Stimulated activated CD4-positive, alpha-beta T cell treated with anti-CD3 and anti-CD28 coated beads, Interleukin-2, amount 100 ng/mL, for 4 hours (primary cell): ENCODE measurements at places on chromosomes 1 and 21.

GRCh38 chr1:67839826-67840225, 6.6 kb upstream of the GNG12 start:
- no peak for DNase-seq

DNA sequence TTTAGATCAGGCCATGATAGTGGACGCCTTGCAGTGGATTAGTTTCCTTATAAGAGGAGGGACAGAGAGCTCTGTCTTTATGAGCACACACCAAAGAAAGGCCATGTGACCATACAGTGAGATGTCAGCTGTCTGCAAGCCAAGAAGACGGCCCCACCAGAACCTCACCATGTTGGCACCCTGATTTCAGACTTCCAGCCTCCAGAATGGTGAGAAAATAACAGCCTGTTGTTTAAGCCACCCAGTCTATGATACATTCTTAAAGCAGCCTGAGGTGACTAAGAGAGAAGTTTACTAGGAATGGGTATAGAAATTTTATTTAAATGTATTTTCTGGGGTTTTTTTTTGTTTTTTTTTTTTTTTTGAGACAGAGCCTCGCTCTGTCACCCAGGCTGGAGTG, 29.5 kb downstream of the L1TD1 start:
- no peak for DNase-seq

- no peak for DNase-seq
These were observed 131.6 kb downstream of the AJAP1 start for GRCh38 chr1:4786055-4786454.

DNA sequence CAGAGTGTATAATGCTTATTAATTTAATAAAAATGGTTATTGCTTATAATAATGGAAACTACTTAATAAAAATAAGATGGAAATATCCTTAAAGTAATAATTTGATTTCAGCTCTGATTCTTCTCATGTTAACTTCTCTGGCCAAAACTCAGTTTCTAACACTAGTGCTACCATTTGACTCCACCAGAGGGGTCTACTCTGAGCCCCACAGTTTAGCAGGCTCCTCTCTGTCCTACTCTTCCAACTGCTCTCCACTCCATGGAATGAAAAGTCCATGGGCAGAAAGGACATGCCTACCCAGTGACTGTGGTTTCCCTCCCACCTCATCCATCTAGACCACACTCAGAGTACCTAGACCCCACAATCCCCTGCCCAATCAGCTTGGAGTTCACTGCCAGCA, 489.1 kb upstream of the CAMK1G start:
- DNase-seq: no peak

DNA sequence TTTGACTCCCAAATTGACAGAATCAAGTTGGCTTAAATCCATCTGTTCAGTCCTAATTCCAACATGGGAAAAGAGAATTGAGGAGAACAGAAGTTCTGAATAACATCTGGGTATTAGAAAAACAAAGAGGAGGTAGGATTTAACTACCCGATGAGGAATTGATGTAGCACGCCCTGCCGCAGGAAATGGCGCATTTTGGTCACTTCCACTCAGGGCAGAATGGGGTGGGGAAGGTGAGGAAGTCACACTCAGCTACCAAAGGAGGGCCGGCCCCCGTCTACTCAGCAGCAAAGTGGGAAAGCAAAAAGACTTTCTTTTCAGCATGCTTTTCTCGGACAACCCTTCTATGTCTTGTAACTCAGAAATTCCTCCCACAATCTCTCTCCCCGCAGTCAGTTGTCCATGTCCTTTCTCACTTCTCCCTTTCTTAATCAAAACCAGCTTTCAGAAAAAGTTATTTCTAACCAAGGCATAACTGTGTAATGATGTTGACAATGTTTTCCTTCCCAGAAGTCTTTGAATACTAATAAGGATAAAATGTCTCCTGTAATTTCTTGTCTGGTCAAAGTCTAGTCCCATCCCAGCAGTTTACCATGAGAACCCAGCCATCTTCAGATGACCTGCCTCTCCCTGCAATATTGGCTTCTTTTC, 60.5 kb upstream of the SIPA1L2 start:
- no peak for DNase-seq

DNA sequence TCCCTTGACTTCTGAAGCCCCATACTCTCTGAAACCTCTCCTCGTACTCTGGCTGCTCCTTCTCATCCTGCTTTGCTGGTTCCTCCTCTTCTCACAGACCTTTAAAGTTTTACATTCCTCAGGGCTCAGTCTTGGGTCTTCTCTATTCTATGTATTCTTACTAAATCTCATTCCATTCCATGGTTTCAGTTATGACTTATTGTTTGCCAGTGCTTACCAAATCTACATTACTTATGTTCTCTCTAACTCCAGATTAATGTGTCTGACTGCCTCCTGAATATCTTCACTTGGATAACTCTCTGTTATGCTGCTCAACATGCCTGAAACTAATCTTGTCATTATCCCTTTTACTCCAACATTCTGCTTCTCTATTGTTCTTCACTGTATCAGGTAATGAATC, 5.4 kb upstream of the SLC35D1 start:
- no peak for DNase-seq

- no peak for DNase-seq
These were observed 93.0 kb upstream of the TENT5C start for GRCh38 chr1:117512728-117513321.

DNA sequence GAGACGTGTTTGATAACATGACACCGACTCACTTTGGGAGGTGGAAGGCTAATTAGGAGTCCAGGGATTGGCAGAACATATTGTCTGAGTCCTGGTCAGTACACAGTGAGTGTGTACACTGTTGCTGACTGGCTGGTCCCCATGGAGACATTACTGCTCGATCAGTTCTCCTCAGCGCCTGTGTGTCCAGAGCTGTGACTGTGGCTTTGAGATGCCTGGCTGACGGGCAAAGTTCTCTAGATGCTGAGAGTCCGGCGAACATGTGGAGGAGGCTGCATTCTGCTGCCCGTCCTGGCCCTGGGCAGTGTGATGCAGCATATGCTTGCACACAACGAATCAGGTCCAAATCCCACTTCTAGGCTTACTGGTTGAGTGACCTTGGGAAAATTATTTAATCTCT, 280.1 kb upstream of the ST6GALNAC5 start:
- no peak for DNase-seq

- no peak for DNase-seq
These were observed 10.8 kb downstream of the SLC25A33 start for GRCh38 chr1:9549955-9550546.

- DNase-seq: no peak
These were observed 24.4 kb downstream of the MCOLN2 start for GRCh38 chr1:84972377-84972987.

- no peak for DNase-seq
These were observed 5.1 kb downstream of the KCNJ9 start for GRCh38 chr1:160086456-160086892.

- no peak for DNase-seq
These were observed 150.3 kb downstream of the DHRS3 start for GRCh38 chr1:12467570-12468286.

DNA sequence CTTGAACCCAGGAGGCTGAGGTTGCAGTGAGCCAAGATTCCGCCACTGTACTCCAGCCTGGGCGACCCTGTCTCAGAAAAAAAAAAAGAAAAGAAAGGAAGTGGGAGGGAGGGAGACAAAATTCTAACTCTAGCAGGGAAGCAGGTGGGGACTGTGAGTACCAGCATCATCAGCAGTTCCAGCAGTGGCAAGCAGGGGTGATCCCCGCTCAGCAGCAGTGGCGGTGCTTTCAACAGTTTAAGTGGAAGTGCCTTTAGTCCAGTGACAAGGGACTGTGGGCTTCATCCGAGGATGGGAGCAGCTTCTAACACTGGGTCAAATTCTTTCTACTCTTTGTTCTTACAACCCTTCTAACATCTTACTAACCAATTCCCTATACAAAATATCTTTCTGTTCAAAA, 858.1 kb upstream of the ADAMTS5 start:
- DNase-seq: no peak

DNA sequence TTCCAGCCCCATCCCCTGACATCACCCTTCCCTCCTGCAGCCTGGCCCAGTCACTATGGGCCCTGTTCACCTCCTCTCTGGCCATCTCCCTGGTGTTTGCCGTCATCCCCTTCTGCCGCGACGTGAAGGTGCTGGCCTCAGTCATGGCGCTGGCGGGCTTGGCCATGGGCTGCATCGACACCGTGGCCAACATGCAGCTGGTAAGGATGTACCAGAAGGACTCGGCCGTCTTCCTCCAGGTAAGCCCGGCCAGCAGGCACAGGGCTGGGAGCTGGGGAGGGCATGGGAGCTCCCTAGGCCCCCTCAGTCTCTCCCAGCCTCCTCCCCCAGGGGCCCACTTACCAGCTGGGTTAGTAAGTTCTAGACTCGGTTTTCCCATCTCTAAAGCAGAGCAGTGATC, 52.1 kb downstream of the ELK4 start:
- DNase-seq: no peak

DNA sequence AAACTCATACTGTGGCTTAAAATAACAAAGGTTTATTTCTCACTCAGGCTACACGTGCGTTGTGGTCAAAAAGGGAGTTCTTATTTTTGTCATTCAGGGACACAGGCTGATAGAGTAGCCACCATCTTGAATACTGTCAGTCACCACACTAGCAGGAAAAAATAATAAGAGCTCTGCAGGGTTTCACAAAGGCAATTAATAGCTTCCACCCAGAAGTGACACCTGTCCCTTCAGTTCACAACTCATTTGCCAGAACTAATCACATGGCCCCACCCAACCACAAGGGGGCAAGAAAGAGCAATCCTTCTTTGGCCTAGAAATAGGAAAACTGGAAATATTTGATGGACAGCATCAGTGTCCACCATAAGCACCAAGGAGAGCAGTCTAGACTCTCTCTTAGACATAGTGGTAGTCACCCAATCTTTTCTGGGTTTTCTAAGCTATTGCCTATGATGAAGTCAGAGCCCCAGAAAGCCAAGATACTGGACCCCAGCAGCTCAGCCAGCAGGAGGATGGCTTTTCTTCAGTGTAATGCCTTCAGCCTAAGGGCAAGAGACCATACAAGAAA, 8.2 kb downstream of the HAPLN2 start:
- no peak for DNase-seq

GRCh38 chr21:33810766-33811165, 104.8 kb downstream of the ATP5PO start:
- no peak for DNase-seq

DNA sequence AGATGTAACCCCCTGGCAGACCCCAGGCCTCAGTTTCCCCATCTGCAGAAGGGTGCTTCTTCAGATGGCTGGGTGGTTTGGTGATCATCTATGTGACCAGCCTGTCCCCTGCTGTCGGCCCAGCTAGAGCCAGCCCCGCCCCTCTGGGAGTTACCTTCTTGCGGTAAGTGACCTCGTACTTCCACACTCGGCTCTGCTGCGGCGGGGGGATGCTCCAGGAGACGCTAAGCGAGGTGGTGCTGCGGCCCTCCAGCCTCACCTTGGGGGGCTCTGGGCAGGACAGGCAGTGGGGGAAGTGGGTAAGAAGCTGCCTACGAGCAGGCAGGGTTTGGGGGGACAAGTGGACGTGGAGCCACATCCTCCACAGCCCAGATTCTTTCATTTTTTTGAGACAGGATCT, 20.4 kb downstream of the EPHA2 start:
- no peak for DNase-seq

- DNase-seq: no peak
These were observed 27.2 kb upstream of the CAPZB start for GRCh38 chr1:19512545-19512944.

DNA sequence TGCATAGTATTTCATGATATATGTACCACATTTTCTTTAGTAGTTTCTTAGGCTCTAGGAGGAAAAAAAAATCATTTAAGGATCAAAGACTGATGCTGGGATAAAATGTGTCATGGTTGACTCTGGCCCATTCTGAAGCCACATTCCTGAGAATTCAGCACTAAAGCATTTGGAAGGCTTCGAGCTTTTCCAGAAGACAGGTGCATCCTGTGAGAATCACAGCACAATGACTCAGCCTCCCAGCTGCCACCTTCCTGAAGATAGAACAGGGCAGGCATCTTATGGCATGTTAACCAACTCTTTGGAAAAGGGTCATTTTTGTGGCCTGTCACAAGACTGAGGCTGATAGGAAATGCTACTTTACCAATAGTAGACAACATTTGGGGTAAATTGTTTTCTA, 359.9 kb downstream of the PCP4 start:
- DNase-seq: no peak

DNA sequence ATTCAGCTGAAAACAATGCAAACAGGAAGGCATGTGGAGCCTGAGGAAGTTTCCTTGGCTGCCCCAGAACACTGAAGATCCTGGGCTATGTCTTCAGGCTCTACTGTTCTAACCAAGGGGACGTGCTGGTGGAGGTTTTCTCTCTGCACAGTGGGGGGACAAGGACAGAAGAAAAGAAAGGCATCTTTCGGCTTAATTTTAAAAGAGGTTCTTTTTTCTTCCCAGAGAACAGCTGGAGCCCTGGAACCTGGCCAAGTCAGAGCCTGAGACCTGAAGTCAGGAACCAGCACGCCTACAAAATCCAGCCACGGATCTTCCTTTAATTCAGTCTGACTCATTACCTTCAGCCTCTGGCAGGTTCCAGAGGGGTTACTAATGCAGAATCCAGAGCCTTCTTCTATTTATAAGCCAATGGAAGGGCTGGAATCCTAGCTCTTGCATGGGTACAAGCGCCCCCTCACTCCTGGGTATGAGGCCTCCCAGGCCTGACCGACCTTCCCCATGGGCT, 19.8 kb downstream of the CTNNBIP1 start:
- DNase-seq: no peak

GRCh38 chr1:31583995-31584868, 7.9 kb downstream of the TINAGL1 start:
- DNase-seq: no peak

DNA sequence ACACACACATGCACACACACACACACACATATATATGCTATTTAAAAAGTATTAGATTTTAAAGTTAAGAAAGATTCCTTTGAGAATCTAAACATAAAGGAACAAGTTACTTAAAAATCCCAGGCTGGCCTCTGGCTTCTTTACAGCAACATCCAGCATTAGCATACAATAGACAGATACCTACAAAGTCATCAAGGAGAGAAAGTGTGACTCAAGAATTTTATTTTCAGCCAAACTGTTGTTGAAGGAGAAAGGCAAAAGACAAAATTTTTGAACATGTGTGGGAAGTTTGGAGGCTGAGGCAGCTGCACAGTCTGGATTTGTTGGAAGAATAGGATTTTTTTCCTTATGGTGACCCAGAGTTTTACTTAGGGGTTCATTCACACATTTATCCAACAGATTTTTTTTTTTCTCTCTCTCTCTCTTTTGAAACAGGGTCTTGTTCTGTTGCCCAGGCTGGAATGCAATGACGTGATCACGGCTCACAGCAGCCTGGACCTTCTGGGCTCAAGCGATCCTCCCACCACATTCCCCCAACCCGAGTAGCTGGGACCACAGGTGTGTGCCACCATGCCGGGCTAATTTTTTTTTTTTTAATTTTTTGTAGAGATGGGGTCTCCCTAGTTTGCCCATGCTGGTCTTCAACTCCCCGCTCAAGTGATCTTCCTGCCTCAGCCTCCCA, 24.0 kb upstream of the SPOCD1 start:
- DNase-seq: no peak

DNA sequence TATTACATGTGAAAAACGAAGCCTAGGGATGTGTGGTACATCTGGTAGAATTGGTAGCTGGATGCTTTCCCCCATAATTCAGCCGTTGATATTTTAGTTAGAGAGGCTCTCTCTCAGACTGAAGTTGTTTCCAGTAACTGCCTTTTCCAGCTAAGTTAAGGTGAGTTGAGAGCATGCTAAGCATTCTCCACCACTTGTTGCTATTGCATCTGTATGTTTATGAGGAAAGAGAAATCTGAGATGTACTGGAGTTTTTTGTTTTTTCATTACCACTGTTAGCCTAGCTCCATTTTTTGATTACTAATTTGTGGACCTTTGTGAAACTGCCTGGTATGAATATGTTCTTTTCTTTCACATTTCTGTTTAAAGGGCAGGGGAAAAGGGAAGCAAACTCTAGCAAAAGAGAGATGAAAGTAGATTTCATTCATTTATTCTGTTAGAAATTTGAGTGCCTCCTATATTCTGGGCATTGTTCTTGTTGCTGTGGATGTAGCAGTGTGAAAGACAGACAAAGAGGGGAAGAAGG, 189.9 kb upstream of the CACYBP start:
- no peak for DNase-seq
